ENCODE measurements at places on chromosomes 7 and 10.

GRCh38 chr7:102208826-102209225 is 77.8 kb upstream of the SH2B2 start:
- no peak for DNase-seq

- no peak for DNase-seq
These were observed 76.6 kb upstream of the HGF start for GRCh38 chr7:81846398-81846797.

DNA sequence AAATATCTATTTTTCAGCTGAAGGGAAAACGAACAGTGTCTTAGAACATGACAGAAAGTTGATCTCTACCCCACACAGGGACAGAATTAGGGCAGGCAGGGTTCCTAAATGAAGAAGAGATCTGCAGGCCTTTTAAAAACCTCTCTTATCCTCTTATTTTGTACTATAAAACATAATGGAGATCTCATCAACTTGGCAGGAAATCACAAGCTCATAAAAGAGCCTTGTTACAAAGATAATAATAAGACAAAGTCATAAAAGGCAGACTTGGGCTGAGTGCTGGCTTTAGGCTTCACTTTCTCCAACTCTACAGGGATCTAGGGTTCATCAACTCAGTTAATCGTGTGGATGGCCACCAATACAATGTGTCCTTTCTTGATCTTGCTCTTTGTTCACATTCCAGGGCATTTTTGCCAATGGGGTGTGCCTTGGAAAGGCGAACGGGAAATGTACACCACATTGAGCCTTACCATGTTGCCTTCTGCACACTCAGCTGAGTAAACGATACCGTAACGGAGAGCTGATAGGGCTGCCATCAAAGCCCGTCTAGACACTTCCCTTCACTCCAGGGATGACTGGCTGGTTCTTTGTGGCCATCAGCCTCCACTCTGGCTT is 7.1 kb upstream of the TEX36 start:
- no peak for DNase-seq

DNA sequence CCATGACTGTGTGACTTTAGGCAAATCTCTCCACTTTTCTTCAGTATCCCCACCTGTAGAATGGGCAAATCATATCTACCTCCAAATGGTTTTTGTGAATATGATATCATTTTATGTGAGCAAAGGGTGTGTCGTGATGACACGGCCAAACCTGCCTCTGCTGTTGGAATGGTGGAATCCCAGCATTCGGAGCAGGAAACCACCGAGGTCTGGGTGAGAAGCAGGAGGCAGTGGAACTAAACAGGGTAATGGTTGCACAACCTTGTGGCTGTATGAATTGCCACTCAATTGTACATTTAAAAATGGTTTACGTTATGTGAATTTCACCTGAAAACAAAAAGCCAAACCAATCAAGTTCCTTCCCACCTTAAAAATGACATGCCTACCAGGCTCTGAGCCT is 131.4 kb upstream of the ZMIZ1 start:
- no peak for DNase-seq

- no peak for DNase-seq
These were observed 331.5 kb upstream of the AKR1E2 start for GRCh38 chr10:4494551-4494950.

Data from erythroblast (primary cell).